Hematopoietic multipotent progenitor cell (in vitro differentiated cells): ENCODE measurements at places on chromosomes 2 and 18.
A peak's percentile ranks its signal among the peaks of the same experiment; 100 is the strongest.

DNA sequence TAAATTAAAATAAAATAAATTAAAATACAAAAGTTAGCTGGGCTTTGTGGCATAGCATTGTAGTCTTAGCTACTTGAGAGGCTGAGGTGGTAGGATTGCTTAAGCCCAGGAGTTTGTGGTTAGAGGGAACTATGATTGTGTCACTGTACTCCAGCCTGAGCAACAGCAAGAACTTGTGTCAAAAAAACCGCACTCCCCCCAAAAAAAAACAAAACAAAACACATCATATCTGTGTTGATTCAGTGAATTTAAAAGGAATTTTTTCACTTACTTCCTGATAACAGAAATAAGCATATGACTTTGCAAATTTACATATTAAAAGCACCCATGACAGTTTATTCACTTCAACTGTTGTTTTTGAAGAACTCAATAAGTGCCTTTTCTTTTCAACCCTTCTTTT is 68.1 kb upstream of the PELI1 start:
- DNase-seq: peak; percentile 78

- DNase-seq: no peak
These were observed 19.0 kb downstream of the ETAA1 start for GRCh38 chr2:67416136-67416535.

DNA sequence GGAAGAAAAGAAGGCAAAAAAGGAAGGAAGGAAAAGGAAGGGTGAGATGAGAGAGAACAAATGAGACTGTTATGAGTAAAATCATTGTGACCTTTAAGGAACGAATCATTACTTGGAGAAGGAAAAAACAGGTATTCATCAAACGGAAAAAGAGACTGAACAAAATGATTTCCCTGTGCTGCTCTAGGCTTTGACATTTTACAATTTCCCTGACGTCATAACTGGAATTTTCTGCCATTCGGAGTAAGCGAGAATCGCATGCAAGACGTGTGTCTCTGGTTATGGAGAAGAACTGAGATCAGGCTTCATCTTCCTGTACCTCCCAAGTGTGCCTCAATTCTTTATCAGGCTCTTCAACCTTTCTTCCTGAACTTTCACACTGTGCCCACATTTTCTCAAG is 534.7 kb upstream of the KLHL29 start:
- DNase-seq: no peak

GRCh38 chr2:165408186-165408585 is 61.3 kb upstream of the CSRNP3 start:
- DNase-seq: no peak

DNA sequence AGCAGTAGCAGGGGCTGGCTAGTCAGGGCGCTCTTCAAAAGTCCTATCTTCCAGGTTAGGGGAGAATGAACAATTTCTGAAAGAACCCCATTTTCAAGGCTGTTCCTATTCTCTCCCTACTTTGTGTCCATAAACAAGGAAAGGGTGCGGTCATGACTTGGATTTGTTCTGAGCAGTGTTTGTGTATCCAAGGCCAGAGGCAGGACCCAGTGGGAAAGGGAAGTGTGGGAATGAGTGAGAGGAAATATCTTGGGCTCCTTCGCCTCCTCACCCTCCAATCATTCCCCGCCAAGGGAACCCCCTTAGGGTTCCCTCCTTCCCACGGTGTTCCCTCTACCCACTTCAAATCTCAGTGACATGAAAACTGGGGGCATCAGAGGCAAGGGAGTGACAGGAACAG is 25.5 kb upstream of the SPTBN1 start:
- no peak for DNase-seq
